ENCODE measurements at places on chromosomes 4 and X.

GRCh38 chr4:154164931-154165839 lies 326.4 kb downstream of the DCHS2 start:
- peak; percentile 95 for DNase-seq

GRCh38 chrX:46634577-46634976 lies 61.0 kb downstream of the CHST7 start:
- no peak for DNase-seq

GRCh38 chrX:130704053-130705038 lies 198.7 kb downstream of the ENOX2 start:
- DNase-seq: peak; percentile 18

DNA sequence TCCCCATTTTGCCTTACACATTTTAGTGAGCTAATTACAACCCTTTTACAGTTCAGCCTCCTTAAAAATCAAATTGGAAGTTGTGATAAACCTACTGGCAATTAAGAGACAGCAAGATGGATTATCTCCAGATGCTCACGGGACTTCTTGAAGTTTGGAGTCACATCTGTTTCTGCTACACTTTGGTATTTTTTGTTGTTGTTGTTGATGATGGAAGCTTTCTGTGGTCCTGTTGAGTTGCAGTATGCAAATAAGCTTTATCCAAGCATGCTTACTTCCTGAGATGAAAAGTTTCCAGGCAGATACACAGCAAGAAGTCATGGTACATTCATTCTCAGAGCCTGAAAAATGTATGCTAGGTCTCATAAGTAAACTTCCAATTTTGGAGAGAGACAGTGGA lies 670.0 kb upstream of the AMOT start:
- DNase-seq: no peak

- no peak for DNase-seq
Measured at GRCh38 chrX:13190051-13190450, 129.8 kb downstream of the ATXN3L start.

DNA sequence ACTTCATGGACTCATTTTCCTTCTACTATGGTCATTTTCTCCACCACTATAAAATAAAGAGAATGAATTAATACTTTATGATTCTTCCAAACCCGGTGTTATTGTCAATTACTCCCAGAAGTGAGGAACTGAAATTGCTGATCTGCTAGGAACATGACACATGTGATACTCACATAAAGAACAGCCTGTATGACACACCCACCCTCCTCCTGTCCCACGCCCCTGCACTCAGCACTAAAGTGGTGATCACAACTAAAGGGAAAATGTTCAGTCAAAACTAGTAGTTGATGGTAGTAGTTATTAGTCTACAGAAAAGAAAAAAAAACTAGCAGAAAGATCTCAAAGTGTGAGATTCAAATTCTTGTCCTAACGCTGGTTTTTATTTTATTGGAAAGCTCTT lies 1508.3 kb downstream of the RAPGEF2 start:
- no peak for DNase-seq

DNA sequence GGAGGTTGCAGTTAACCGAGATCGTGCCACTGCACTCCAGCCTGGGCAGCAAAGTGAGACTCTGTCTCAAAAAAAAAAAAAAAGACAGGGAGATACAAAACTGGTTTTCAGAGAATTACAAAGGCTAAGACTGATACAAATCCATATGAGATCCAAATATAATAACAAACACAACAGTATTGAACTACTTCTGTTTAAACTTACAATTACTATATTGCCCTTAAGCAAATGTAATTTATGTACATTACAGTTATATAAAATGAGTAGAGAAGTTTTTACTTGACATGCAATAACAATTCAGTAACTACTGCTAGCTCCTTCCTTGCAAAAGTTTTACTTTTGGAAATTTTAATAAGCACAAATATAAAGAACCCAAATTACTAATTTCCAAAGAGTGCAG lies 52.6 kb upstream of the PABPC1L2A start:
- DNase-seq: no peak

DNA sequence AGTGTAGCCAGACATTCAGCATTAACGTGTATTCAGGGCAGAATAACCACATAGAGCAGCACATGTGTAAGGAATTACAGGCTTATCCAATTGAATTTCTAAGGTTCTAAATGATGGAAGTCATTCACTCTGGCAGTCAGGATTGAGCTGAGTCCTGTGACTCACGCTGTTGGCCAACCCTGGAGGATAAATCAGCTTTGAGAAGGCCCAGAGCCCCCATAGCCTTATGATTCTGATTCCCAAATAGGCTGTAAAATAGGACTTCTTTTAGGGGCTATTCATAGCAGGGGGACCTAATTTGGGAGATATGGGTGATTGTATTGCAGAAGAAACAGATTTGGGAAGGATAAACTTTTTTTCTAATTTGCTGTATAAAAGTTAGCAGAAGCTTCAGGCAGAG lies 8.1 kb upstream of the HPF1 start:
- DNase-seq: no peak
